ENCODE measurements at places on chromosomes 7 and 10.

DNA sequence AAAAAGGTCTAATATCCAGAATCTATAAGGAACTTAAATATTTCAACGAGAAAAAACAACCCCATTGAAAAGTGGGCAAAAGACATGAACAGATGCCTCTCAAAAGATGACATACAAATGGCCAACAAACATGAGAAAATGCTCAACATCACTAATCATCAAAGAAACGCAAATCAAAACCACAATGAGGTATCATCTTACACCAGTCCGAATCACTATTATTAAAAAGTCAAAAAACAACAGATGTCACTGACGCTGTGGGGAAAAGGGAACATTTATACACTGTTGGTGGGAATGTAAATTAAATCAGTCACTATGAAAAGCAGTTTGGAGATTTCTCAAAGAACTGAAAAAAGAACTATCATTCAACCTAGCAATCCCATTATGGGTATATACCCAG lies 6.0 kb downstream of the VWDE start:
- DNase-seq, result no peak

DNA sequence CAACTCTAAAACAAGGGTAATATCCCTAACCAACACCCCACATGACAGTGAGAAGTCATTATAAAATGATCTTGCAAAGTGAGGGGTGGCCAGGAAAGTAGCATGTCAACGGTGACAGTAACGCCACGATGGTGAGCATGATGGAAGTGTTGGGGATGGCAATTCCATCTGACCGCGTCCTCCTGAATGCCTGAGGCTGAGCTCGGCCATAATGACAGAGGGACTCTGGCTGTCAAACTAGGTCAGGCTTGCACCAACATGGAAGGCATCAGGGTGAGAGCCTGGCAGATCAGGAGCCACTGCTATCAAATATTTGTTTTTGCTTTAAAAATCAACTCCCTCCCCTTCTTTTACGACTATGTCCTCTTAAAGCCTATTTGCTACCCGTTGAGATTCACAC lies 55.7 kb upstream of the EFCAB10 start:
- no peak for DNase-seq

DNA sequence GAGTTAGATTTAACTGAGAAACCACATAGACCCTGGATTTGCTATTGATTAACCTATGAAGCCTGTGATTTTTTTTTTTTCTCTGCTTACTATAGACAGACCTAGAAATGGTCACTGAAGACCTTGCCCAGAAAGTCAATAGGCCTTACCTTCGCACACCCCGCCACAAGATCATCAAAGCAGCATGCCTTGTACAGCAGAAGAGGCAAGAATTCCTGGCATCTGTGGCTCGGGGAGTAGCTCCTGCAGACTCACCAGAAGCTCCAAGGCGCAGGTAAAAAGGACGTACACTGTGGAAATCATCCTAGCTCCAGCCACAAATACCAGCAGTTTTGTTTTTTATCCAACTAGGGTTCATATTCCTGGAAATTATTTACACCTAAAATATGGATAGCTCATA lies 56.2 kb upstream of the GATAD1 start:
- DNase-seq, result no peak

GRCh38 chr7:157297185-157297584 lies 39.6 kb upstream of the DNAJB6 start:
- no peak for DNase-seq

- no peak for DNase-seq
Measured at GRCh38 chr10:30645340-30645827, 15.8 kb upstream of the LYZL2 start.

- DNase-seq, result no peak
Measured at GRCh38 chr10:119104654-119105015, 722 bp downstream of the DENND10 start.

DNA sequence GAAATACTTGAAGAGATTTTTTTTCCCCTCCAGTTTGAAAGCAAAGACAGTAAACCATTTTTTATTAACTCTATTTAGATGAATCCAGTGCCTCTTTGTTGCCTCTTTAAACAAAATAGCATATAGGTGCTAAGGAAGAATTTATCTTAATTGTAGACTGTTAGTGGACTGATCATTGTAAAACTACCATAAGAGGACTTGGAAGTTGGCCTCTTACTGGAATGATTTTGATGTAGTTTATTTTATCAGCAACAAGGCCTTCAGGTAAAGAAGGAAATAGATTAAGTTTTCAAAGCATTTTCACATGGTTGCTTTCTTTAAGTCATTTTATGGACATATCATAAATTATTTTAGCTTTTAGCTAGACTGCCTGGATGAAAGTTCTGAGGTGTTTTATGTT lies 53.2 kb downstream of the KLHDC10 start:
- no peak for DNase-seq

DNA sequence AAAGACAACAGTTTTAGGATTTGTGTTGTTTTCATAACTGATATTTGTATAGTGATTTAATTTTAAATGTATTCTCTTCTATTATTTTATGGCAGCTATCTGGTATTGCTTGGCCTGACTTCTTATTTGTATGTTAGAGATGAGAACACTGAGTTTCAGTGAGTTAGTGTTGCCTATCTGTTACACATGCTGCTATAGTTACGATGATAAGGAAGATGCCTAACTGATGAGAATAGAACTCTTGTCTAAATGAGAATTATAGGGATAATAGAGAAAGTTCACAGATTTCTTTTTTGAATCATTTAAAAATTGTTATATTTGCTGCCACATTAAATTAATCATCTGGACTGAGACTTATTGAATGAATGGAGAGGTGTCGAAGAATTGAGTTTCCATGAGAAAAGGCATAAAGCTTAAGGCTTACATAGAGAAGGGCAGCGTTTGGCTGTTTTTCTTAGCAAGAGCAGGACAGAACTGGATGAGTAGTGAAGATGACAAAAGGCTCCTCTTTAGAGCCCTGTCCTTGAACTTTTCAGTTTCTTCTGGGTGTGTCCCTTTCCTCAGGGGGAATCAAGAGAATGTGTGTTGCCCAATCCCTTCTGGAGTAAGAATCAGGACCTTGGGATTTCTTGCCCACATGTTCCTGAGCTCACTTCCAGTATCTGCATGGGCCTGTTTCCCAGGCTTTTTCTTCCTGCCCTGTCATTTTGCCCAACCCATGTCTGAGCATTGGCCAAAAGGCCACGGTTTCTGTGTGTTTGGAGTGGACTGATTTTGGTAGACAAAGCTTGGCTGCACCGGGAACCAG lies 195.6 kb upstream of the CSTF2T start:
- DNase-seq, result no peak

DNA sequence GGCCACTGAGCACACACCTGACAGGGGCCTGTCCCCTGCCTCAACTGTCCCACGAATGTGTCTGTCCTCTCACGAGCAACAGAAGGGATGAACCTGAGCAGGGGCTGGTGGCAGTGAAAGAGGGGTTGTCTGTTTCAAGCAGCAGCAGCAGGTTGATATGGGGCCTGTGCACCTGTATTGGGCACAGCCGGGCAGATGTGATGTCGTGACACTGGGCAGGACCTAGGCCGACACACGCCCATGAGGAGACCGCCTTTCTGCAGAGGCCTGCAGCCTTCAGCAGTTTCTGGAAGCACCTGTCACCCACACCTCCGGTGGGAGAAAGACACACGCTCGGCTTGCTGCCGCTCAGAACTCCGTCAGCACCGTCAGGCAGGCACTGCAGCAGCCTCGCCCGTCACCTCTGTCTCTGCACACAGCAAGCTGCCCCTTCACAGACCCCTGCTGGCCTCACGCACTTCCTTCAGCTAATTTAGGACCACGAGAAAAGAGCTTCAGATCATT lies 48.5 kb downstream of the AMZ1 start:
- DNase-seq, result no peak

DNA sequence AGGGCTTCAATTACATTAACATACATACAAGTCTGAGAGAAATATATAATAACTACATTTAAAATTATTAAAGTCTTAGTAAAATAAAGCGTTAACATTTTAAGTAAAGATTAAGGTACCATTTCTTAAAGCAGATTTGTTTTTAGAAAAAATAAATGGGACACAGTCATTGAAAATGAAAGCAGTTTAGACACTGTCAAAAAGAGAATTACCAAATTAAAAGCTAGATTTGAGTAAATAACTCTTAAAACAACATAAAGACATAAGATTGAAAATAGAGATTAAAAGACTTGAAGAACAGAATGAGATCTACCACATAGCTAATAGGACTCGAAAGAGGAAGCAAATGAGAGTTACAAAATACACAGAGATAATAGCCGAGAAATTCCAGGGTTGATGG lies 562.2 kb upstream of the FOXK1 start:
- no peak for DNase-seq

GRCh38 chr7:12722136-12722535 lies 34.7 kb downstream of the ARL4A start:
- DNase-seq, result no peak

- no peak for DNase-seq
Measured at GRCh38 chr7:147756300-147756699, 834.3 kb upstream of the C7orf33 start.

- no peak for DNase-seq
Measured at GRCh38 chr7:6376820-6377219, 70.9 kb downstream of the DAGLB start.

DNA sequence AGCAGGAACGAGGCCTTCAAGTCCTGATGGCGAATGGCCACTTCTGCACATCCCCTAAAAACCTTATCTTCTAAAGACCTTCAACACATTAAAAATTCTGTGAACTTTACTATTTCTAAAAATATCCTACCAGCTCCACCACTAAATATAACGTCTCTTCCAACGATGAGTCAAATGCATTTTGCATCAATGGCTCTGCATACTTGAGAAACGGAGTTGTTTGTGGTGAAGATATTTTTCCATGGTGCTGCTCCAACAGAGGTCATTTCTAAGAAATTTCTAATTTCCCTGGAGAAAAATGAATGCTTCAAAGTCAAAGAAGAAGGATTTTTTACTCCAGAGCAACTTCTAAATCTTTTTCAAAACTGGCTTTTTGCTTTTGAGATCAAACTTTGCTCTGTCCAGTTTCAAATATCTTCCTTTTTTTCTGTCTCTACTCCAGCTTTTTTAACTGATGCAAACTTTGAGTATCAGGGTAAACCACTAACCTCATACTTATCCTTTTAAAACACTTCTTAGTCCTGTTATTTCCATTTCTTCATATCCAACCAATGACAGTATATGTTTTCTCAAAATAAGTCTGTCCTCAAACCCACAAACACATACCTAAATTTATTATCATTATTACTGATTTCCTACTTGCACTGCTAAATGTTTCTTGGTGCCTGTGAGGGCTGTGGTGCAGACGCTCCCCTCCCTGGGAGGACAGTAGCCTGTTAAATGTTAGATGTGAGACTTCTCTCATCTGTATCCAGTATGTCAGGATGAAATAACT lies 258.1 kb downstream of the KLF6 start:
- DNase-seq, result no peak

DNA sequence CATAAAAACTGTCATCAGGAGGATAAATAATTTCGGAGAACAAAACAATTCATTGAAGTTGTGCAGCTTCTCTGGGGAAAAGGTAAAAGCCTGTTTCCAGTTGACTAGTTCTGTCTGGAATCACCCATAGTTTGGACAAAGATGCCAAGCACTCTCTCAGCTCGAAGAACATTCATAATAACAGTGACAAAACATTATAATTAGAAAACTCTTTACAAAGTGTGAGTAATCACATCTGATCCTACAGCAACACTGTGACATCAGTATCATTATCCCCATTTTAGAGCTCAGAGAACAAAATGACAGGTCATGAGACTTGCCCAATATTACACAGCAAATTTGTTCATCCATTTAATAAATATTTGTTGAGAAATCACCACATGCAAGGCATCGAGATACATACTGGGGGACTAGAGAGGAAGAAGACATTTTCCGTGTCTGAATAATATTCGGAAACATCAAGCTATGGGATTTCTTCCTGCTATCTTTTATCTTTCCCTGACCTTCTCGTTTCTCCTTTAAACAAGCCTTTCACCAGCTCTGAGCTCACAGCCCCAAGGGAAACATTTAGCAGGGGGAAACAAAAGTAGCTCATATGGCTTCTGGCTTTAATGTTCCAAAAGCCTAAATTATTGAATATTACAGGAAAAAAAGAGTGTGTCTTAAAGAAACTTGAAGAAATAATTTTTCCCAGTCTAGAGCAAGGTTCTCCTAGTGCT lies 123.3 kb upstream of the GHITM start:
- DNase-seq, result no peak

DNA sequence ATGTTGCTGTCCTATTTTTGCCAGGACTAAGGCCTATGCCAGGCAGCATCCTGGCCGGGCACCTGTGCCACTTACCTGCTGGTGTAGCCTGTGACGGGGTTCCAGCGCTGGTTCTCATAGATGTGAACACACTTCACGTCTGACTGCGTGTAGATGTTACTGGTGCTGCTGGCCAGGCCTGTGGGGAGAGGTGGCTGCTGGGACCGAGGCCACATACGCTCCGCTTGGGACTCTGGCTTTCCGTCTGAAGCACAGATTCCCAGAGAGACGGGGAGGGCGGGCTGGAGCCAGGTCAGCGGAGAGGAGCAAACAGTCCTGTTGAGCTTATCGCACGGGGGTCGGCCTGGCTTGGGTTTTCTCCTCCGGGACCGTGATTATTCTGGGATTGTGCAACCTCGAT lies 16.7 kb downstream of the BHLHA15 start:
- no peak for DNase-seq

- DNase-seq, result no peak
Measured at GRCh38 chr10:88254091-88254490, 329.0 kb downstream of the RNLS start.

DNA sequence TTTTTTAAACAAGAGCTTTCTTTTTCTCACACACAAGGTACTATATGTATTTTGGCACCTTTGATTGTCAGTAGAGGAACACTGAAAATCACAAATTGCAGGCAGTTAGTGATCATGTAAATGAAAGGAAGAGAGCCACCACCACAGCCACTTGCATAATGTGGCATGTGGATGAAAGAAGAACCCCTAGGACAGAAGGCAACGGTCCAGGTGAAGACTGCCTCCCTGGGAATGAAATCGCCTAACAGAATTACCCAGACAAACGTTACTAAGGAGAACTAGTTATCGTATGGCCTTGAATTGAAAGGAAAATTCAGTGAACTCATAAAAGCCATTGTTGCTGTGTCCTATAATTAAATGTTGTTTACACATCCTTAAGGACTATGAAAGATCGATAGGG lies 41.2 kb upstream of the PTPRZ1 start:
- DNase-seq, result no peak

DNA sequence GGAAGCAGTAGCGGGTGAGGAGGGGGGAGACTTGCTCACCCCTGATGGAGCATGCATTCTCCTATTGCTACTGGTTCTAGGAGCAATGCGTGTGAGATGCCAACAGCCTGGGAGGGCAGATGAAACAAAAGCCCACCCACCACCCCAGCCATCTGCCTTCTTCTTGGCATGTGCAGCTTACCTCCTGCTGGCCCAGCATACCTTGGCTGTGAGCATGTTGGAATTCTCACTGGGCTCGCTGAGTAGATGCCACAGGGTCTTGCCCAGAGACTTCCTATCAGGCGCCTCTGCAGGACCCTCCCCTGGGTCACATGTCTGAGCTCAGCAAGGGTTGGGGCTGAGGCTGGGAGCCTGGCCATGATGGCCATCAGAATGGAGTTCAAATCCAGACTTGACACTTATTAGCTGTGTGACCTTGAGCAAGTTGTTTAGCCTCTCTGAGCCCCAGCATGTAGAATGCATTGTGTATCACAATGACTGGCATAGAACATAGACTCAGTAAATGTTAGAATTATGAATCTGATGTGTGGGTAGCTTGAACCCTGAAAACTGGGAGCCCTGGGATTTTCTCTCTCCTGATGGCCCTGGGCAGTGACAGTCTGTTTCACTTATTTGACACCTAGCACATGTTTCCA lies 38.2 kb downstream of the CDH23 start:
- no peak for DNase-seq

Data from left renal cortex interstitium (tissue), 4 donors.